ENCODE measurements at places on chromosomes 11 and 22.

- peak; percentile 78 for DNase-seq
Measured at GRCh38 chr11:819943-820649, 1.4 kb downstream of the PNPLA2 start.

GRCh38 chr11:18394928-18395734 is 768 bp downstream of the LDHA start:
- DNase-seq = peak; percentile 31

DNA sequence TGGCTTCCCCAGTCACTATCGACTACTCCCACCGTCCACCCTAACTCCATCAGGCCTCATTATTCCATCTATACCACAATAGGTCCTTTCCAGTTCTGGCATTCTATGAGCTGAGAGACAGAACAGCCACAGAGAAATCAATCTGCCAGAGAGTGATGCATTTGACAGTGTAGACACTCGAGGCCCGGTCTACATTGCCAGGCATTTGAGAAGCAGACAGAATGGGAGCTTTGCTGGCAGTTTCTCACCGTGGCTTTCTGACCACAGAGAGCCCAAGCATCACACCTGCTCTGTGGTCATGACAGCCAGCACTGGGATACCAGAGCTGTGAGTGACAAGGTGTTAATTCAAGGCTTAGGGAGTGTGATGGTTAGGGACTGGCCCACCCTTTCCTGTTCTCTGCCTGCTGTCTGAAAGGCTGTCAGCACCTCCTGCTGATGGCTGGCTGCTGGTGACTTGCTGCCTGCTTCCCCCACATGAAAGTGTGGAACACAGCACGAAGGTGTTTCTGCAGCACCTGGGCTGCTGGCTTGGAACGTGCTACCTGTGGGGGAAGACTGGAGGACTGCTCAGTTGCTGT is 137.8 kb downstream of the KIRREL3 start:
- DNase-seq = no peak

DNA sequence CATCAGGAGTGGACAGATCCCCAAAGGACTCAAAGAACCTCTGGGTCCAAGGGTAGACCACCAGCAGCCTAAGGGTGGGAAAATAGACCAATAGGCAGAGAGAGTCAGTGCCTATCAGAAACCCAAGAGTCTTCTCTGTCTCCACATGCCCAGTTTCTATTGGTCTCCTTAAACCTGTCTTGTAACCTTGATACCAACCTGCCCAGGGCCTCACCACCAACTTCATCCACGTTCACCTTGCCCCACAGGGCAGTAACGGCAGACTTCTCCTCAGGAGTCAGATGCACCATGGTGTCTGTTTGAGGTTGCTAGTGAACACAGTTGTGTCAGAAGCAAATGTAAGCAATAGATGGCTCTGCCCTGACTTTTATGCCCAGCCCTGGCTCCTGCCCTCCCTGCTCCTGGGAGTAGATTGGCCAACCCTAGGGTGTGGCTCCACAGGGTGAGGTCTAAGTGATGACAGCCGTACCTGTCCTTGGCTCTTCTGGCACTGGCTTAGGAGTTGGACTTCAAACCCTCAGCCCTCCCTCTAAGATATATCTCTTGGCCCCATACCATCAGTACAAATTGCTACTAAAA is at the start of gene HBB:
TSS of gene HBB (minus strand) at position 340 of the 579 bp plus-strand sequence. CDS start at position 290, 50 bp downstream.
- no peak for DNase-seq

DNA sequence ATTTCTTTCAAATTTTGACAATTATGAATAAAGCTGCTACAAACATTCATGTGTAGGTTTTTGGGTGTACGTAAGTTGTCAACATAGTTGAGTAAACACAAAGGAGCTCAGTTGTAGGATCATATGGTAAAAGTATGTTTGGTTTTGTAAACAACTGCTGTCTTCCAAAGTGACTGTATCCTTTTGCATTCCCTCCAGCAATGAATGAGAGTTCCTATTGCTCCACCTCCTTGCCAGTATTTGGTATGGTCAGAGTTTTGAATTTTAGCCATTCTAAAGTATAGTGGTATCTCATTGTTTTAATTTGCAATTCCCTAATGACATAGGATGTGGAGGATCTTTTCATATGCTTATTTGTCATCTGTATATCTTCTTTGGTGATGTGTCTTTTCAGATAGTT is 28.0 kb upstream of the PHOX2A start:
- no peak for DNase-seq

DNA sequence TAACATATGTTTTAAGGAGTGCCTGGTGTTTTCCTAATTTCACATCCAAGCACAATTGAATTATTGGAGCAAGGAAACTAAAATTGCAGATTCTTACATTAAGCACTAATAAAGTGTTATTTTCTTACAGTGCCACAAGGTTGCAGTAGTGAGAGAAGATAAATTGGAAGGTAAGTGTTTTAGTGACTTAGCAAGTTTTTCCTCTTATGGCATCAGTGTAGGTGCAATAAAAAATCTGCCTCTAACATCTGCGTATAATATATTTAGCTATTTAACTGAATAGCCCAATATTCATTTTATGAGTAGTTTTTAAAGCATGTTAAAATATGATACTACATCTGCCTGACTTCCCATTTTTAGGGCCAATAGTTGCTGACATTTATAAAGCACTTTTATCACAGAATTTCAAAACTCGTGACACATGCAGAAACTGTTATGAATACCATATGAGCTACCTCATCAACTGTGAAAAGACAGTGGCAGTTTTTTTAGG is 19.0 kb downstream of the POLD3 start:
- no peak for DNase-seq

GRCh38 chr22:26540119-26540518 is 27.8 kb upstream of the TFIP11 start:
- no peak for DNase-seq

- DNase-seq = no peak
Measured at GRCh38 chr22:41822317-41823057, 10.4 kb upstream of the SREBF2 start.

DNA sequence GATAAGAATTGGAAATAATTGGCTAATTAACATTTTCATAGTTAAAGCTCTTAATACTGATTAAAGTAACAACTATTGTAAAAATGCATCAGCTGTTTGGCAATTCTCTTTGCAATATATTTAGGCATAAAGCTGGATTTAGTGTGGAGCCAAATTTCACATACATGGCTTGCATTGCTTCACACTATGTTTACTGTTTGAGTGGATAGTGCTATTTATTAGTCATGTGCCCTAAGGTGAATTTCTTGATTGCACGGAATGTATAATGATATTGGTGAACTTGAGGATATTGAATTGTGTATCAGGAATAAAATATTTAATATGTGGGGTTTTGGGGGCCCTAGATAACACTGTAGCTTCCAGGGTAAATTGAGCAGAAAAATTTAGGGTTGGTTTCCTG is 100.9 kb downstream of the AASDHPPT start:
- DNase-seq = no peak

DNA sequence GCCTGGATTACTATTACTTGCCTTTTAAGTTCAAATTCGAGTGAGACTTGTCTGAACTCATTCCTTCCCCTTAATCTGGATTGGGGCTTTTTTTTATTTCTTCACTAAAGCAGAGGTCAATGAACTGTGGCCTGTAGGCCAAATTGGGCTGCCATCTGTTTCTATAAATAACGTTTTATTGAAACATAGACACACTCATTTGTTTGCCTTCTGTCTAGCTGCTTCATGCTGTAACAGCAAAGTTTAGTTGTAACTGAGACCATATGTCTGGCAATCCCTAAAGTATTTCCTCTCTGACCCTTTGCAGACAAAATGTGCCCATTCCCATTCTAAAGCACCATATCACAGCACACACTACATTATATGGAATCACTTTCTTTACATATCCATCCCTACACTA is 207.9 kb upstream of the ISX start:
- no peak for DNase-seq

- DNase-seq = no peak
Measured at GRCh38 chr11:995044-995751, 41.3 kb downstream of the MUC6 start.

GRCh38 chr11:45525393-45525792 is 140.0 kb downstream of the CHST1 start:
- DNase-seq = no peak

GRCh38 chr22:42248995-42249394 is 21.5 kb downstream of the TCF20 start:
- no peak for DNase-seq

- DNase-seq = no peak
Measured at GRCh38 chr11:114290503-114291235, 5.5 kb upstream of the NNMT start.

- peak; percentile 69 for DNase-seq
Measured at GRCh38 chr22:23128269-23129108, 13.3 kb downstream of the RSPH14 start.

GRCh38 chr22:48478124-48478523 is 1349.5 kb downstream of the BRD1 start:
- DNase-seq = no peak

DNA sequence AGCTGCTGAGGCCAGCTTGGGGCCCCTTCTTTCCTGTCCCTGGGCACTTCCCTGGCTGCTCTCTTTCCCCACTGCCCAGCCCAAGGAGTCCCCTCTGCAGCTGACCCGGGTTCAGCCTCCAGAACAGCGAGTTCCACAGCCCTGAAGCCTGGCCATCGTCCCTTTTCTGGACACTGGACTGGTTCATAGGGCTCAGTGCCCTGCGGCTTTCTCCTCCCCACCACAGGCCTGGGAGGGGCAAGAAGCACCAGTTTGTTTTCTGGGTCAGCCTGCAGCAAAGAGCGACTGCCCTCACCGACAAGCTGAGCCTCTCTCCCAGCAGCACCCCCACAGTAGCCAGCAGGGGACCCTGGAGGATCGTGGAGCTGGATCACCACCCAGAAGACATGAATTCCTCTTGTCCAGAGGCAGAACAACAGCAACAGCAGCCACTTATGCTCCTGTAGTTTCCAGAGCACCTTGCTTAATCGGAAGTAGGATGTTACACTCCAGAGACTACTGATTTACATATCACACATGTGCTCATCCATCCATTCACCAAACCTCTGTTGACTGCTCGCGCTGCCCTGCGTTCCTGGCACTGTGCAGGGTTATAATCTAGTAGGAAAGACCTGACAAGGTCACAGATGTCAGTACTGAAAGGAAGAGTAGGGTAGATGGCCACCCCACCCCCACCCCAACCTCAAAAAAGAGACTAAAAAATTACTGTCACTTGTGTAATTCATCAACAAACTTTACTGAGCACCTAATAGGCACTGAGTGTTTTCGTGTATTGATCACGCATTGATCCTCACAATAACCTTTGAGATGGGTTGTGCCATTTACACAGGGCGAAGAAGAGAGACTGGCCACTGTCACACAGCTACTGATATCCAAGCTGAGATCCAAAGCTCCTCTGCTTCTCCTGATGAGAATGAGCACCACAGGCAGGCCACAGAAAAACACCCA is 13.0 kb upstream of the CXCR5 start:
- DNase-seq = no peak

DNA sequence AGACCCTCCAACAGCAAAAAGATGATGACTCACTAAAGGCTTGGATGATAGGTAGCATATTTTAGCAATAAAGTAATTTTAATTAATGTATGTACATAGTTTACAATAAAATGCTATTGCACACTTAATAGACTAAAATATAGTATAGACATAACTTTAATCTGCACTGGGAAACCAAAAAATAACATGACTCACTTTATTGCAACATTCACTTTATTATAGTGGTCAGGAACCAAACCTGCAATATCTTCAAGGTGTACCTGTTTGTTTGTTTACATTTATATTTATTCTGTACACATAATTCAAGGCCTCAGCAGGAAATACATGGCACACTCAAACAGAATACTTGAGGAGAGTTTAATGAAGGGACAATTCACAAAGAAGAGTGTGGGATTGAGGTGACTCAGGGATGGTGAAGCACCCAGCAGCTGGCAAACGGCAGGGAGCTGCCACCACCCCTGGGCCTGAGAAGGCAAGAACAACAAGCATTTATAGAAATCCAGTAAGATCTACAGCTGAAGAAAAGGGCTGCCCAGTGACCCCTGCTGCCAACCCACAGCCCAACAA is 51.5 kb upstream of the POU2AF2 start:
- DNase-seq = no peak

DNA sequence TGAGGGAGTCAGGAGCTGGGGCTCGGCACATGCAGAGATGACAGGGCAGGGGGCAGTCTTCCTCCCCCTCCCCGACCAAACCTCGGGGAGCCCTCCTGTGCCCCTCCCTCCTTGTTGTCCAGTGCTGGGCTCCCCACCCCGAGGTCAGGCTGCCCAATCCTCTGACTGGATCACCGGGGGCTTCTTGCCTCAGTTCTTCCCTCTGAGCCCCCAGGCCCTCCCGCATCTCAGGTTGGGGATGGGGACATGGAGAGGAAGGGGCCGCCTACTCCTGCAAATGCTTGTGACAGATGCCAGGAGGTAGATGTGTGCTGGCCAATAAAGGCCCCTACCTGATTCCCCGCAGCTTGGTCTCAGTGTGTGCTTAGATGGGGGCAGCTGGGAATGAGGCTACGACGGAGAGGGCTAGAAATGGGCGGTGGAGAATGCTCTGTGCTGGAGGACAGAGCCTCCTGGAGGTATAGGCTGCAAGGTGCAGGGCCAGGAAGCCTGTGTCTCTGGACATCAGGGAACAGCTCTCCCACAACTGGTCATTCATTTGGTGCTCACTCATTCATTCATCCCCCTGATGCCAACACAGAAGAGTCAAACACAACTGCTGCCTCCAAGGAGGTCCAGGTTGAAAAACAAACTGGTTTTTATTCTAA is 8.4 kb downstream of the RHBDD3 start:
- DNase-seq = no peak

DNA sequence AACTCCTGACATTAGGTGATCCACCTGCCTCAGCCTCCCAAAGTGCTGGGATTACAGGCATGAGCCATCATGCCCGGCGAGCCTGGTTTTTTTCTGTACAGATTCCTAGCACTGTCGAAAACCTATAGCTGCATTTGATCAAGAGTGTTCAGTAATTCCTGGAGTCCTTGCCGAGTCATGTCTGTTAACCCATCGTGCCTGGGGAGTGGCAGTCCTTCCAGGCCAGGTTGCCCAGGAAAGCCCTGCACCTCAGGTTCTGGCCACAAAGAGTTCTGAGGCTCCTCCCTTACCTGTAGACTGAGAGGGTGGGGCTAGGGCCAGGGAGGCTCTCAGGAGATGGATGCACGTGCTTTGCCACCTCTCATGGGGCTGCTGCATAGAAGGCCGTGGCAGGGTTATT is 17.0 kb downstream of the YDJC start:
- DNase-seq = no peak
